ENCODE measurements at places on chromosomes 6 and 20.

GRCh38 chr20:7692478-7692877, 247.8 kb downstream of the HAO1 start:
- DNase-seq: no peak

- DNase-seq: no peak
These were observed 41.2 kb downstream of the TRAF3IP2 start for GRCh38 chr6:111564482-111564945.

- no peak for DNase-seq
These were observed 81.0 kb upstream of the SNX9 start for GRCh38 chr6:157741948-157742556.

GRCh38 chr6:143531720-143532499, 20.4 kb upstream of the FUCA2 start:
- no peak for DNase-seq

DNA sequence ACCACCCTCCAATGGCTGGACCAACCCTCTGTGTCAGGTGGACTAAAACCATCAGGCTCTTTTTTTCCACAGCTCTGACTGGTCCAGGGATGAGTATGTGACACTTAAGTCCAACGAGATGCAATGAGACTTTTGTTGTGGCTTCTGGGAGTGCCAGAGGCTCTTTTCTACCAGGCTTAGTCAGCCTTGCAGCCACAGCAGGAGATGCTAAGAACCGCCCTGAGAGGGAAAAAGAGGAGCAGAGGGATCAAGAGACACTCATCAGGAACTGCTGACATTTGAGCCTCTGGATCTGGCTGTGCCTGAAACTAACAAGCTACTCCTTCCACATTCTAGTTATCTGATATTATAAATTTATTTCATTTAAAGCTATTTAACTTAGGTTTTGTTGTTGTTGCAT, 270.9 kb upstream of the SULF2 start:
- no peak for DNase-seq

- DNase-seq: no peak
These were observed 4.0 kb downstream of the CITED2 start for GRCh38 chr6:139370283-139370998.
